ENCODE measurements at places on chromosomes 7 and 10.

DNA sequence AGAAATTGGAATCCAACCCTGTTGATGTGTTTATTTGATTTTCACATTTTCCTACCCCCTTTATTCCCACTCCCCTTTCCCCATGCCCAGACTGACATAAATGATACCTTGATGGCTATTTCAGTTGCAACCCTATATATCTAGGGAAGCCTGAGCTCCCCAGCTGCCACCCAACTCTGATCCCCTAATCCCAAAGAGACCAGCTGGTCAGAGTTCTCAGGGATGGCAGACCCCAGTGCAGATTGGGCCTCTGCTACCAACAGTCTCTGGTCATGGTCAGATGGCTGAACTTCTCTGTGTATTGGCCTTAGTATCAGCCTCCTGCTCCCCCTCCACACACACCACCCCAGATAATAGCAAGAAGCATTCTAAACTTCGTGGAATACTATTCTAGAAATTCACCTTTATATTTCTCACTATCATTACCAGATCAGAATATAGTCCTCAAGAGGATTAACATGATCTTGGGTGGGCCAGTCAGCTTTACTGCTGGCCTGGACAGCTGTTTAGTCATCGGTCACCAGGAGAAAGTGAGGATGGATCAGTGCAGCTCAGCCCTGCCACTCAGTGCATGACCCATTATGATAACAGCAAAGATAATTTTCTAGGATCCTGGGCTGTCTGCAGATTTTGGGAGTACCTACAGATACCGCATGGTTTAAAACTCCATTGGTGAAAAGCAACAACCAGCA lies 24.5 kb upstream of the BTRC start:
- DNase-seq, result no peak

- no peak for DNase-seq
These were observed 57.0 kb downstream of the MTURN start for GRCh38 chr7:30191809-30192208.

DNA sequence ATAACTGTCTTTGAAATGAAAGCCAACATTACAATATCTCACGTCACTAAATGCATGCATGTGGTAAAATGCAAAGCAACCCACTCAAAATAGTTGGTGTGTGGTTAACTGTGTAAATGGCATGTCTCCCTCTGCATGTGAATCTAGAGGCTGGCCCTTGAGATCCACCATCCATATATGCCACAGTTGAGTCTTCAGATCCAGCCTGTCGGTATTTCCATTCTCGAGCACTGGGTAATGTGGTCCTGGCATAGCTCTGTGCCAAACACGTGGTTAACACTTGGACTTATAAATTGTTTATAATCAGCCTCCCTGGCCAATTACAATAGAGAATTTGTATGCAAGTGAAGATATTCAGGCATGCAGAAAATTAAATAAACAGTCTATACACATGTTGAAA lies 90.3 kb downstream of the LYZL1 start:
- no peak for DNase-seq

DNA sequence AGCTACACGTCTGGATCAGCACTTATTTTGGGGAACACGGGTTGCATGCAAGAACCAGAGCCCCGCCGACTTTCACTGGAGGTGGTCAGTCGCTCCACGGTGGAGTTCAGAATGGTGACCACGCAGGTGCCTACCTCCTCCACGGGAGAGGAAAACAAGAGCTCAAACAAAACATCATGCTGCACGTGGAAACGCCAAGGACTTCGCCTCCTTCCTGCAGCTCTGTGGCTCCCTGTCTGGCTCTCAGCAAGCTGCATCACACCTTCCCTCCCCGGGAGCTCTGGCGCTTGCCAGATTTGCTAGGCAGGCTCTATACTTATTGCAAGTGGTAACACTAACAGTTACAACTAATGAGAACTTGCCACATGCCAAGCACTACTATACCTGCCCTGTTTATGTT lies 26.0 kb downstream of the GSDME start:
- no peak for DNase-seq

- no peak for DNase-seq
These were observed 18.8 kb downstream of the NT5C3A start for GRCh38 chr7:33043501-33044400.

- DNase-seq, result no peak
These were observed 37.5 kb downstream of the PTN start for GRCh38 chr7:137305901-137306621.

DNA sequence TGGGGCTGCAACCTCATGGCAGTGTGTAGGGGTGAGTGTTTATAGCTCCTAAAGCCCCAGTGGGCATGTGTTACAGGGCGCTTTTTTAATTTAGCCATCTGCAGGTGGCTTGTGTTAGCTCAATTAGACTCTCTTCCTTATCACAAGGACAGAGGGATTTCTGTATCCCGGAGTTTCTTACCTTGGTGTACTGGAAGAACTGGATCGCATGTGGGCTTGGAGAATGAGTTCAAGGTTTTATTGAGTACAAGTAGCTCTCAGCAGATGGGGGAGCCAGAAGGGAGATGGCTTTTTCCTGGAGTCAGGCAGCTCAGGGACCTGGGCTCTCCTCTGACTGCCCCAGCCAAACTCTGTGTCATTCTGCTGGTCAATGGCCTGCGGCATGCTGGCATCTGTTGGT lies 153.5 kb upstream of the C7orf33 start:
- DNase-seq, result no peak

DNA sequence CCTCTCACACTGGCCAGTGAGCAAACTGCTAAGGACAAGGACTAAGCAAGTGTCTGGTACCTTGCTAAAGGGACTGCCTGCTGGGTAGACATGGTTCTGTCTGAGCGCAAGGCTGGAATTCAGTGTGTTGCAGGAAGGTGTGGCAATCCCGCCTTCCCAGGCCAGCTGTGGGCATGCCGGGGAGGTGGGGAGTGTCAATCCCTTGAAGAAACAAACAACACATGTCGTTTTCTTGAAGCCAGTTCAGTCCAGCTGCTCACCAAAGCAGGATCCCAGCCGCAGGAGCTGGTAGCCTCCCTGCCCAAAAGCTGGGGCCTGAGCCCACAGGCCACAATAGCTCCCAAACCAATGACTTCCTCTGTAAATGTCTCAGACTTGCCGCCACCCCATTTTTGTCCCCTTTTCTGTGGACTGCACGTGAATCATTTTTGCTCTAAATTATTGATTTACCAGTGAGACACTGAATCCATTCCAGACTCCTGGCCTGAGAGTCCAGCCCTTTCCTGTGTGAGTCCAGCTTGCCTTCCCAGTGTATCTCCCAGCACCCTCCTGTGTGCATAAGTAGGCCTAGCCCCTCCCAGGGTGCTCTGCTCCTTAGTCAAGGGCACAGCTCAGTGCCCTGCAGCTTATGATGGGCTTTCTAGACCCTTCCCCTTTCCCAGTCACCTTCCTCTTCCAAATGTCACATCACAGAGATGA lies 166.8 kb downstream of the RGS10 start:
- no peak for DNase-seq

DNA sequence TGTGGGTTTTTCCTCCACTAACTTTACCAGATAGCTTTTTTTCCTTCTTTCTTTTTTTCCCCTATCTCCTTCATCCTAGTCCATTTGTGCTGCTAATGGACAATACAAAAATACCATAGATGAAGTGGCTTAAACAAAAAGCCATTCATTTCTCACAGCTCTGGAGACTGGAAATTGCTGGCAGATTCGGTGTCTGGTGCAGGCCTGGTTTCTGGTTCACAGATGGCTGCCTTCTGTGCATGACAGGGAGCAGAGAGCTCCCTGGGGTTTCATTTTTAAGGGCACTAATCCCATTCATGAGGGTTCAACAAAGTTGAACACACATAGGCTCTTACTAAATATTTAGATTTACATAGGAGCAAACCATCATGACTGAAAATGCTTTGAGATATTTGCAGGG lies 467.4 kb downstream of the TYW1 start:
- DNase-seq, result no peak

GRCh38 chr10:116324227-116324950 lies at the start of gene CCDC172:
Gene CCDC172 (plus strand): TSS chr10:116324448. CDS start chr10:116325012, 564 bp downstream.
- no peak for DNase-seq

GRCh38 chr7:57176928-57177635 lies 44.8 kb upstream of the ZNF479 start:
- no peak for DNase-seq

DNA sequence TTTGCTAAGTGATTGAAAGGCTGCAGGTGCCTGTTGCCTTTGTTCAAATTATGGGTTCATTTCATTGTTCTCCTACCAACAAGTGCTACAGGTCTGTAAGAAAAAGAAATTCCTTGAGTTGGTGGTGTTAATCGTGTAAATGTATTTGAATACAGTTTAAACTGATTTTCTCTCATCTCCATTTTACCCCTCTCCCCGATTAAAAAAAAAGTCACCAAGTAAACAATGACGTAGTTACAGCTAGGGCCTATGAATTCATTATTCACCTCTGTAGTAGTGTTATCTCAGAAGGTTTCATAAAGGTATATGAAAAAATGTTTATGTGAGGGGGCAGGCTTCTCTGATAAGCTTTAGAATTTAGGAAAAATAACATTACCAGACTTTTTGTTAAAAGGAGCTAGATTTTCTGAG lies 1.1 kb downstream of the REEP3 start:
- no peak for DNase-seq

- no peak for DNase-seq
These were observed 454.7 kb upstream of the FOXK1 start for GRCh38 chr7:4227105-4228010.
